ENCODE measurements at places on chromosomes 2 and 18.

- no peak for DNase-seq
These were observed 28.1 kb downstream of the SLC1A4 start for GRCh38 chr2:65017335-65017734.

DNA sequence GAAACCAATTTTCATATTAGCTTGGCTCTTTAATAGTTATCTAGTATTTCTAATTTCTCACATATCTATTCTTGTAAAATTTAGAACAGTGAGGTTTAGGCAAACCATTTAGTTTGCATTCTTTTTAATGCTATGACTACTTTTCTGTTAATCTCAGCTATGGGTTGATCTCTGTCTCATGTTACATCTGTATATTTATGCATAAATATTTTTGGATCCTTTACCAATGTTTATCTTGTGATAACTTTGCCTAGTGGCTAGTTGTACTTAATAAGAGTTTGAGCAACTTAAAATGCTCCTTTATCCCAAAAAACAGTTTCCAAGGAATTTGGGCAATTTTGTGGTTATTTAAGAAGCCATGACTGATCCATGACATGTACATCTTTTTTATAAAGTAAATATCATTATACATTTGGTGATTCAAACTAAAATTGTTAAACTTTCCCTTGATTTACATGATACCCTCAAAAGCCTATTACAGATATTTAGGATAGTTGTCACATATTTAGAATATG, 86.3 kb downstream of the R3HDM1 start:
- DNase-seq = no peak

- DNase-seq = no peak
These were observed 233.3 kb upstream of the MGAT5 start for GRCh38 chr2:134020608-134021007.

GRCh38 chr18:32530947-32531651, 60.4 kb upstream of the GAREM1 start:
- no peak for DNase-seq

GRCh38 chr18:69992776-69993175, 45.1 kb upstream of the CD226 start:
- DNase-seq = no peak

DNA sequence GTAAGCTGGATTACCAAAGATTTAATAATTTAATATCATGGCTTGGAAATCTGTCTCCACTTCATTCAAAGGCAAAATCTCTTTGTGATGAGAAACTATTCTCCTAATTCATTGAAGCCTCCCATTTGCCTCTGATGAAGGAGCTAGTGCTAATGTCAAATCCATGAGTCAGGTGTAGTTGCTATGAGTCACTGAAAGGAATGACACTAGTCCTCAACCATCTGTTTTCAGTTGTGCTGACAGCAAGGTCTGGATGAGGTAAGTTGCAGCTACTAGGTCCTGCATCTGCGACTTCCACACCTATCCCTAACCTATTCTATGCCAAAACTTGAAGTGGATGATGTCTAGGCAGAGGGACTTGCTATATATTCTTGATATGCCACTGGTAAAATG, 324.0 kb upstream of the UBE2E3 start:
- no peak for DNase-seq

DNA sequence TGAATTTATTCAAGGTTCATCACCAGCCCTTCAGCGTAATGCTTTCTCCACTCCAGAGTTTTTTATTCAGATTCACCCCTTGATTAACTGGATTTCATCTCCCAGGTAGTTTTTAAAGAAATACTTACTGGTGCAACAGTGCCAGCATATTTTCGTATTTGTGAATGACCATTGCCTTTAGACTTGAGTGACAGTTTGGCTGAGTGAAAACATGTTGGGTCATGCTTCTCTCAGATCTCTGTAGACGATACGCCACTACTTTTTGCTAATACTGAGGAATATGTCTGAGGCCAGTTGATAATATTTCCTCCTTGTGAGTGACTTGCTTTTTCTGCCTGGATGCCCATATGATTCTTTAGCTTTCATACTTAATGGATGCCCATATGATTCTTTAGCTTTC, 51.5 kb downstream of the CYP26B1 start:
- no peak for DNase-seq

DNA sequence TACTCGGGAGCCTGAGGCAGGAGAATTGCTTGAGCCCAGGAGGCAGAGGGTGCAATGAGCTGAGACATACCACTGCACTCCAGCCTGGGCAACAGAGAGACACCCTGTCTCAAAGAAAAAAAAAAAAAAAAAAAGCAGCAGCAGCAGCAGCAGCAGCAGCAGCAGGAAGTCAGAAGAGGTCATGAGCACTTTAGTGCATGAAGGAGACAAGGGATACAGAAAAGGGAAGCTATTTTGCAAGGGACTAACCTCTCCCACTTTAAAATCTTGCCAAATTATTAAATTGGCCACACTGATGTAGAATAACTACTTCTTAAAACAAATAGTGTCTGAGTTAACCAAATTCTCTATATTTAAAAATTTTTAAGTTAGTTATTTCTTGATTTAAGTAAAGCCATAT, 113.4 kb upstream of the PDE1A start:
- no peak for DNase-seq

DNA sequence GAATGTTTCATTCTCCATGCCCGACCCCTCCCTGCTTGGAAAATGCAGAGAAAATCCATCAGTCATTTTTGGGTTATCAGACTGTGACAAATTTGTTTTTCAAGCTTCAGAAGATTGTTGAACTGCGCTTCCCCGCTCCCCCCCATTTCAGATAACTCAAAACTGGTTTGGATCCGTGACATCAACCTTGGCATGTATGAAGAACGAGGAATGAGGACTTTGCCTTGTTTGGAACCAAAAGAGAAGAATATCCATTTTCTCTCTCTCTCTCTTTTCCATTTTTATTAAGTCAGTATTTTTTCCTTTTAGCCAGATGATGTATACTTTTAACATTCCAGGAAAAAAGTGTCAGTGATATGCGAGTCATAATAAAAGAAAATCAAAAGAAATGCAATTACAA, 171.6 kb downstream of the BCL2 start:
- no peak for DNase-seq

DNA sequence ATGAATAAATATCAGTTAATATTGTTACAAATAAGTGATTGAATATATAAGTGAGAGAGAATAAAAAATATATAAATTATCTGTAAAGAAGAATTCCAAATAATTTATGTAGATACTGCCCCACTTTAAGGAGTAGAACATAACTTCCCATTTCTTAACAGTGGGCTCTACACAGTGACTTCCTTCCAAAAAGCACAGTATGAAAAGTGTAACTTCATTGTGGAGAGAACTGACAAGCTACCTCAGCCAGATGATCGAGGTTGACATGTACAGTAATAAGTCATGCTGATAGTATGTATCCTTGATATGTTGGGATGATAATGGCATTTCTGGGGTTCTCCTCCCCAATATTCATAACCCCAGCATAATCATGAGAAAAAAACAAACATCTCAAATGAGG, 191.9 kb upstream of the FN1 start:
- no peak for DNase-seq

GRCh38 chr2:145299368-145299767, 779.4 kb upstream of the ZEB2 start:
- DNase-seq = no peak

GRCh38 chr2:239667431-239667985, 266.7 kb upstream of the HDAC4 start:
- no peak for DNase-seq

DNA sequence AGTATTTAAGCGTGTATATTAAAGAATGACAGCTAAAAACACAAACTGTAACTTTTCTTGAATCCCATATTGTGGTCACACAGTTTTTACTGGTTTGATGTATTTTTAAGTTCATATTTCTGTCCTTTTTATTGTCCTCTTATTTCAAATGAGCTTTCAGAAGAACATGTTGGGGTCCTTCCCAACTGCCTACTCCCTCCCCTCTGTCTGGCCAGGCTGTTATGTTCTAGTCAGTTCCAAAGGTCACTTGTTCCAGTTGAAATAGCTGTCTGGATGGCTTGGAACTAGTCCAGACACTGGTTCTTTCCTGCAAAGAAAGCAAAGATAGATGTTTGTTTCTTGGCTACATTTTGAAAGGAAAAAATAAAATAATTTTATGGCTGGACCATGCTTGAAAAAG, 306.9 kb downstream of the GULP1 start:
- DNase-seq = no peak

DNA sequence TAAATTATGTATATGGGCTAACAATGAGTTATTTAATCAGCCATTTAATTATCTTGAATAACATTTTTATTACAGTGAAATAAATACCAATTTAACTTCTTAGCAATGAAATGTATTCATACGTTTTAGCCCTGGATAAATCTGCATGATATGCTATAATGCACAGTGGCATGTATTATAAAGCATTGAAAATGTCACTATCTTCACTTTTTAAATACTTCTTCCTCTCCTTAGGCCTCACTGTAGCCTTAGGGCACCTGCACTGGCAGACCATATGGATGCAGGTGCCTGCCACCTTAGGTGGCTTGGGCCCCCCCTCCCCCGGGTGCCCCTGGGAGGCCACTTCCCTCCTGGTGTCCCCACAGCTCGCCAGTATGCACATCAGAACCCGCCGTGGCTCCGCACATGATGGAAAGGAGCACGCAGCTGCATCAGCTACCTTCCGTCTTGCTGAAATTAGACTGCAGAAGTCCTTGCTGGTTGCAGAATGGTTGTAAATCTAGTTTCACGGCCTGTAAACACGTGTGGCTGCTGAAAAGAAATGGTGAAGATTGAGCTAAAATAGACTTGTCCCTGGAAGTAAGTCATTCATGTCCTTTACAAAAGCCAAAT, 56.7 kb downstream of the ADI1 start:
- no peak for DNase-seq

- no peak for DNase-seq
These were observed 16.4 kb upstream of the GPR55 start for GRCh38 chr2:230941202-230942180.

GRCh38 chr18:50816419-50817166, 3.2 kb downstream of the MRO start:
- no peak for DNase-seq

Data from activated CD4-positive, alpha-beta T cell treated with anti-CD3 and anti-CD28 coated beads, Interleukin-2, amount 50 U/mL, for 1 hour (primary cell).